ENCODE measurements at places on chromosomes 4 and X.

- DNase-seq = no peak
Observed at GRCh38 chr4:11843927-11844326, 415.2 kb upstream of the HS3ST1 start.

GRCh38 chr4:110625576-110626257 is 2.8 kb upstream of the PITX2 start:
- no peak for DNase-seq

DNA sequence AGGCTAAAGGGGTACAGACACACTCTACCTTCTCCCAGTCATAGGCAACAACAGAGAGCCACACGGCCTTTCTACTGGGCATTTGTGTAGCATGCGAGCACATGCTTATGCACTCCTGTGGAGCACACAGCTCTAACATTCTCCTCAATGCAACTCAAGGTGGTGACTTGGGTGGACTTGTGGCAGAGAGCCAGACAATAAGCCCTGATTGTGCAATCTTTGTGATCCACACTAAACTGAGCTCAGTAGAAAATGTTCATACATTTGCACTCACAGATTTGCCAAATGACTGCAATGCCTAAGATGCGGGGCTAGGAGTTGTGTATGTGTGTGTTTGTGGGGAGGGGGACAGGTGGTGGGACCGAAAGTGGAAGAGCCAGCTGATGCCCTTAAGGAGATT is 31.4 kb upstream of the SETD7 start:
- no peak for DNase-seq

DNA sequence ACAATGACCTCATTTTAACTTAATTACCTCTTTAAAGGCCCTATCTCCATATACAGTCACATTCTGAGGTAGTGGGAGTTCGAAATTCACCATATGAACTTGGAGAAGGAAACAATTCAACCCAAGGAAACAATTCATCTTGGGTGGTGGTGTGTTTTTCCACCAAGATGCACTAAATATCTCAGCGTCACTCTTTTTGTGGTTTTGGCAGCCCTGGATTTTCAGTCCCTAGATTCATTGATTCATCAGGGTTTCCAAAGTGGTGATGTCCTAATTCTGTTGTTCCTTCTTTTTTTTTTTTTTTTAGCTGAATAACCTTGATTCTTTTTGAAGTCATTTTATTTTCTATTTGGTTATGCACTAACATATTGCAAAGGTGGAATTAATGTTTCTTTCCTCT is 162.6 kb upstream of the RAPGEF2 start:
- DNase-seq = no peak

DNA sequence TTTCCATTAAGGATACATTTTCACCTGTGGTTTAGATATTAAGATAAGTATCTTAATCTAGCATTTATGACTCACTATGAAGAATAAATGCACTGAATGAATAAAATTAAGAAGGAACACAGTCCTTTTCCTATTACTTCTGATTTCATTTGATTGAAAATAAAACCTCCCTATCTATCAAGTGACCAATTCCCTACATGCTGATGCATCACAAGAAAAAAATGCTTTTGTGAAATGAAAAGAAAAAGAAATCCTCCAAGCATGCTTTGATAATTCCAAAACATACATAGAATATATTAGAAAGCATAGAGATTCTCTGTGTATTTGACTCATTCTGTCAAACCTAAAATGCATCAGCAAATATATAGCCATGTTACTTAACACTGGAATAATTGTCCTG is 37.1 kb downstream of the PCDH10 start:
- DNase-seq = no peak

GRCh38 chr4:81913427-81913879 is 441.7 kb upstream of the RASGEF1B start:
- no peak for DNase-seq

DNA sequence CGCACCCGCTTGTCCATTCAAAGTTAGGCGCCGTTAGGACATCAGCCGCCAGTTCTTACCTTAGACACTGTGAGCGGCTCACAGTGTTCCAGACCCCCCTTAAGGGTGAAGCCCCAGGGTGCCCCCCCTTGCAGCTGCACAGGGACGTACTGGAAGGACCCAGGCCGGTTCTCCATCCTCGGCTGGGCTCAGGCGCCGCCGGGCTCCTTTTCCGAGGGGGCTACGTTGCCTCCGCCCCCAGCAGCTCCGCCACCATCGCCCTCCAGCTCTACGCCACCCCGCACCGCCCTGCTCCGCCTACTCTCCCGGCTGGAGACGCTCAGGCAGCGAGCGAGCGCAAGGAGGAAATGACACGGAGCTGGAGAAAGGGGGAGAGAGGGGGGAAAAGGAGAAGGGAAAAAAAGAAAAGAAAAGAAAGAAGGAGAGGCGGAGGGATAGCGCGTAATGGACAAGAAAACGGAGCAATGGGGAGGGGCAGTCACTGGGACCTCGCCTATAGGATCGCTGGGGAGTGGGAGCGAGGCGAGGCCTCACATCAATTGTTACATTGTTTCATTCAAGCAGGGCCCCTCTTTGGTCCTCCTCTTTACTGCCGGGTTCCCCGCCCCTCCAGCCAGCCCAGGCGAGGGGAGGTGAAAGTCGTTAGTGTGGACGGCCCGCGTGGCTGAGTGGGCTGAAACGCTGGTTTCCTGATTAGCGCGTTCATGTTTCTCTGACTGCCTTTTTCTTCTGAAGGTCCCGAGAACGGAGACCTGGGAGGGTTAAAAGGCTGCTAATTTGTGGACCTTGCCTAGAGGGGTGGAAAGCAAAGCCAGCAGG is at the start of gene SHROOM4:
TSS of gene SHROOM4 (minus strand) at position 352 of the 819 bp plus-strand sequence. CDS start at position 176, 176 bp downstream.
- DNase-seq = no peak

- DNase-seq = no peak
Observed at GRCh38 chr4:14452001-14452400, 550.3 kb upstream of the CPEB2 start.

DNA sequence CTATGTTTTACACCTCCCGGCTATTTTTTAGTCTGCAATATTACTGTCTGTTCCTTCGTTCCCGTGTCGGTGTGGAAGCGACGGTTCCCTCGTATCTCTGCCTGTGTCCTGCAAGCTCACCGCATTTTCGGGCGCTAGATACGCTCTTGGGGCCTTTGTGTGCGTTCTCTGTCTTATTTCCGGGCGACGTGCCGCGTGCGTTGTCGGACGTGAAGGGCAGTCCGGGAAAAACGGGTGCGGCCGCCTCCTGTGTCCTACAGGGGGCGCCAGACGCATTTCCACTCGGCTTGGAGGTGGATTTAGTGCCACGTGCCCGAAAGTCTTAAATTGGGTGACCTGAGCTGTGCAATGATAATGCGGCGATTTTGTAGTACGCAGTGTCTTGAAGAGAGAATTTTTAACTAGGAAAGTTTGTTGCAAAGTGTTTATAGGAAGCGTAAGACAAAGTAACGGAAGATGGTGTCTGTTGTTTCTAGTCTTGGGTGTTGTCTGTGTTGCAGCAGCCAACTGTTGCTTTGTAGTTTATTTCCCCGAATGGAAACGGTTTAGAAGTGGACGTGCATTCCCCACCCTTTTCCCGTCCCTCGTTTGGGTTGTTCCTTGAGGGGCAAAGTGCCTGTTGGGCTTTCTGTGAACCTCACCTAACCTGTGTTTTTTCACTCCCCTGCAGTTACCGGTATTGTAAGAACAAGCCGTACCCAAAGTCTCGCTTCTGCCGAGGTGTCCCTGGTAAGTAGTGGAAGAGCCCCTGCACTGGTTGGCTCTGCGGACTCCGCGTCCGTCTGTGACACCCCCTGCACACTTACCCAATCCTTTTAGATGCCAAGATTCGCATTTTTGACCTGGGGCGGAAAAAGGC is 720 bp downstream of the RPL10 start:
- no peak for DNase-seq

GRCh38 chrX:21749924-21750323 is 8.0 kb downstream of the SMPX start:
- DNase-seq = no peak

- no peak for DNase-seq
Observed at GRCh38 chrX:107551546-107551945, 76.8 kb upstream of the PRPS1 start.

DNA sequence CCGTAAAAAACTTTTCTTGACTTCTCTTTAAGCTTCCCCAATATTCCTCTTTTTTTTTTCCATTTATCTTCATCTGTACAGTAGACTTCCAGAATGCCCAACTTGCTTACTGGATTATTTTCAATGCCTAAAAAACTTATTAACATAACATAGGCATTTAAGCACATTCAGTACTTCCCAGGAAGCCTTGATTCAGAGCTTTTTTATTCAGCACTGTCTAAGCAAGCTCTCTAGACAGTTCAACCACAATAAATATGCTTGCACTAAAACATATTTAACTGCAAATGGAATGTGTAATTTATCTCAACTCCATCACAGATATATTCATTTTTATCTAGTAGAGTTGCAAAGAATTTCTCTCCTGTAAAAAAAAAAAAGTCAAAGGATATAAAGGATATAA is 997.8 kb downstream of the ARAP2 start:
- no peak for DNase-seq

- DNase-seq = no peak
Observed at GRCh38 chr4:48832571-48832970, 1.7 kb downstream of the OCIAD1 start.
